ENCODE measurements at places on chromosomes 1 and 21.

DNA sequence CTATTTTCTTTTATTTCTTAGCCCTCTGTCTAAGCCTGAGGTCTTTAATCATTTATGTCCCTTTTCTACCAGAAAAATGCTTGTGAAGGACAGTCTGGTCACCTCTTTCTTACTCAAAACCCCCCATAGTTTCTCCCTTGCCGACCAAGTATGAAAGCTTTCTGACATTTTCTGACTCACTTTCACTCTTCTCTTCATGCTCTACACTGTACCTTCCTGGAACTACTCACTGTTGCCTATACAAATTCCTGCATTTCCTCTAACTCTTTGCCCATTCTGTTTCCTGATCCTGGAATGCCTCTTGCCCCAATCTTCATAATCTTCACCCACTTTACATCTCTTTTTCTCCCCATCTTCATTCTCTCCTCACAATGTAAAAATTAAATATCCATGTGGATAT lies 380.0 kb downstream of the HHIPL2 start:
- DNase-seq, result no peak

- peak; percentile 4 for DNase-seq
These were observed 4.4 kb downstream of the F13B start for GRCh38 chr1:197062692-197063091.

DNA sequence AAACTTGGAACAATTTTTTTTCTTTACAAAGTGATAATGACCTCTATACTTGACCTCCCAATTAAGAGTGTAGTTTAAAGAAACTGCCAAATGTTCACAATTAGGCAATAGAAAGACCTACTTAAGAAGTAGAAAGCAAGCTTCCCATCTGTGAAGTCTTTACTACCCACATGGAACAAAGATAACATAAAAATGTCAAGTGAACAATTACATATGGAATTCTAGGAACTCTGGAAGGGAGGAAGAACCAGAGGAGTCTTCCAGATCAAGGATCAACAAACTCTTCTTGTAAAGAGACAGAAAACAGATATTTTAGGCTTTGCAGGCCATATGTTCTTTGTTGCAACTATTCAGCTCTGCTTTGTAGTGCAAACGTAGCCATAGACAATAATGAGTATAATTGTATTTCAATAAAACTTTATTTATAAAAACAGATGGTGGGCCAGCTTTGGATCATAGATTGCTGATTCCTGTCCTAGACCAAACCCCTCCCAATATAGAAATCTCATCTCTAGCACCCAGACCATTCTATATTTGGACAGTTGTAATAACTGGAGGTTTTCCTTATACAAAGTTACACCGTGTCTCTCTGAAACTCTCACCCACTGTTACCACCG lies 68.4 kb upstream of the MAGI3 start:
- no peak for DNase-seq

GRCh38 chr1:31812158-31812829 lies 3.5 kb downstream of the SPOCD1 start:
- DNase-seq, result no peak

DNA sequence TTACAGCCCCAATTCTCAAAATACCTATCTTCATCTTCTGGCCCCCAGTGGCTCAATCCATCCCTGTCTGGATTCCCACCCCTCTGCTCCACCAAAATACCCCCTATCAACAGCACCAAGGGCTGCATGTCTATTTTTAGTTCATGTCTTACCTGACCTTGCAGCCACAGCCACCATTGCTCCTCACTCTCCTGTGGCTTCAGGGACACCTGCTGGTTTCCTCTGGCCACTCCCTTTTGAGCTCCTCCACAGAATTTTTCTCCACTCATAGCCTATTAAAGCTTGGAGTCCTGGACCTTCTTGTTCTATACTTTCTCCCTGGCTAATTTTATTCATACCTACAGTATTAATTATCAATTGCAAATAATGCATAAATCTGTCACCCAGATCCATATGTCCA lies 125.3 kb upstream of the NGF start:
- no peak for DNase-seq

Measured in GM19239 (cell line).